Activated CD8-positive, alpha-beta memory T cell treated with anti-CD3 and anti-CD28 coated beads for 1 hour (primary cell): ENCODE measurements at places on chromosomes 7 and 10.

GRCh38 chr10:91514787-91515186 lies 104.6 kb downstream of the HECTD2 start:
- no peak for DNase-seq

- no peak for DNase-seq
Measured at GRCh38 chr10:99484626-99485581, 47.8 kb upstream of the NKX2-3 start.

DNA sequence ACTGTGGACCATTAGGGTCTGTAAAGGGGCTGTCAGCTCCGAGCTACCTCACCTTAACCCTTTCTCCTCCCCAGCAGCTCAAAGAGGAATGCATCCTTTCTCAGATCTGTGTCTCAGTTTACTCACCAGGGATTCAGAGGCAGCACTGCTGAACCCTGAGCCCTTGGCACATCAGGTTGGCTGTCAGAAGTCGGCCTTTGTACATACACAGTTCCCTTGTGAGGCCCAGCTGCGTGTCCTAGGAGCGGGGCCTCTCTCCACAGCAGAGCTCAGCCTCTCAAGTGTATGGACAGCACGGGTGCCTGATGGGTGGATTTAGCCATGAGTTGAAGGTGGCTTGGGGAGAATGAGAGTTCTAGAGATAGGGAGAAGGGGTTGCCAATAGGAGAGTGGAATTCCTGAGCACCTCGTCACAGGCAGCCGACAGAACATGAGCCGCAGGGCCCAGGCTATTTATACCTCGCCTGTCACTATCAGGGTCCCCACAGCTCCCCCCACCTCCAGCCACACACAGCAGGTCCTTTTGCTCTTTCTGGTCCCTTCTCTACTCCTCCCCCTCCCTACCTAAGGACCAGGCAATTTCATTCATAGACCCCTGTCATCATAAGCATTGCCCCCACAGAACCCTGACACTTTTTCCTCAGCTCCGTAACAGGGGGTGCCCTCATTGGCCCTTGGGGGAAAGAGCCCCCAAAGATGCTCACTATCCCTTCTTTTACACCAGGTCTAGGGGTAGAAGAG lies 2.1 kb upstream of the FLNC start:
- DNase-seq, result no peak

- no peak for DNase-seq
Measured at GRCh38 chr7:38016567-38016966, 96.1 kb downstream of the EPDR1 start.

DNA sequence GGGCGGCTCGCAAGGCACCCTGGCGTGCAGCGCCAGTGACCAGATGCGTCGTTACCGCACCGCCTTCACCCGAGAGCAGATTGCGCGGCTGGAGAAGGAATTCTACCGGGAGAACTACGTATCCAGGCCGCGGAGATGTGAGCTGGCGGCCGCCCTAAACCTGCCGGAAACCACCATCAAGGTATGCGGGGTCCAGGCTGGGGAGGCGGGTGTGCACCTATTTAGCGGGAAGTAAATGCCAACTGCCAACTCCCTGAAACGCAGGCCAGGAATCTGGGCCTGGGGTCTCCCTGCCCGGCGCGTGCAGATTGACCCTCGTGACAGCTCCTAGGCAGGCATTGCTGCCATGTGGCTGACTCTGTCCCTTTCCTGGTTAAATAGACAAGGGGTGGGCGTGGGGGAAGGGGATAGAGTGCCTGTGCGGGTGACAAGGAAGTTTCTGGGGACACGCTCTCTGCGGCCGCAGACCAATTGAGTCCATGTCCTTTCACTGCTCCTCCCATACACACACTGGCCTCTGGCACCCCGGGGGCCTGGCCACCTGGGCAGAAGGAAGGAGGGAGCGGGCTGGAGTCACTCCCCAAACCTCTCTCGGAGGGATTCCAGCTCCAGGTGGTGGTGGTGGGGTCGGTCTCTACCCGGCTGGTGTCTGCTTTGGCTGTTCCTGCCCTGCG lies 2.7 kb downstream of the EVX1 start:
- DNase-seq, result no peak

GRCh38 chr10:78968943-78969342 lies 99.8 kb upstream of the ZMIZ1 start:
- no peak for DNase-seq

DNA sequence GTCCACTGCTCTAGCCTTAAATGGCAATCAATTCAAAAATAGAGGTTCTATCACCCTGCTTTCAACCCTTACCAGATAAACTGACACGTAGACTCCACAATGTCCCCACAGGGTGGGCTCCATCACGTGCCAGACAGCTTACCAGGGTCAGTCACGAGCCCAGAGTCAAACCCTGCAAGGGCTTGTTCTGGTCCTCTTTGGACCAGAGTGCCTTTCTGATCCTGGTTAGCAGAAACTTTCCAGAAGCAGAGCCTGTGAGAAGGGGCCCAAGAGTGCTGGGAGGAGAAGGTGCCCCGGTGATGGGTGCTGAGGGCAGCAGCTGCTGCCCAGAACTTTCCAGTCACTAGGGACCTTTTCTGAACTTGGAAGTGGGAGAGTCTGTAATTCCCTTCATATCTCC lies 354 bp upstream of the GIMAP5 start:
- no peak for DNase-seq

DNA sequence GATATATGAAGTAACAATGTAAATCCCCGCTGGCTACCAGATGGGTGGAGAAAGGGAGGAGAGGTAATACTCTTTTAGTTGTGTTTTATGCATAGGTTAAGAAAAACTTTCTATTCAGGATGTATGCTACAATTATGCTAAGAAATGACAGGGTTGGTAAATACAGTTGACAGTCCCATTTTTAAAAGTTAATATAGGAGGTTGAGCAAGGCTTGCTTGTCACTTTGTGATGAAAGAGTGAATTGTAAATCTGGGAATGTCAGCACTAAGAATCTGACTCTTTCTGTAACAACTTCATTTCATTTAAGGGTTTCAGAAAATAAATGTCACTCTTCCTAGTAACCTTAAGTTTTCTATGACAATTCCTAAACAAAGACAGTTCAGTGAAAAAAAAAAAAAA lies 59.8 kb downstream of the PTPRZ1 start:
- no peak for DNase-seq

DNA sequence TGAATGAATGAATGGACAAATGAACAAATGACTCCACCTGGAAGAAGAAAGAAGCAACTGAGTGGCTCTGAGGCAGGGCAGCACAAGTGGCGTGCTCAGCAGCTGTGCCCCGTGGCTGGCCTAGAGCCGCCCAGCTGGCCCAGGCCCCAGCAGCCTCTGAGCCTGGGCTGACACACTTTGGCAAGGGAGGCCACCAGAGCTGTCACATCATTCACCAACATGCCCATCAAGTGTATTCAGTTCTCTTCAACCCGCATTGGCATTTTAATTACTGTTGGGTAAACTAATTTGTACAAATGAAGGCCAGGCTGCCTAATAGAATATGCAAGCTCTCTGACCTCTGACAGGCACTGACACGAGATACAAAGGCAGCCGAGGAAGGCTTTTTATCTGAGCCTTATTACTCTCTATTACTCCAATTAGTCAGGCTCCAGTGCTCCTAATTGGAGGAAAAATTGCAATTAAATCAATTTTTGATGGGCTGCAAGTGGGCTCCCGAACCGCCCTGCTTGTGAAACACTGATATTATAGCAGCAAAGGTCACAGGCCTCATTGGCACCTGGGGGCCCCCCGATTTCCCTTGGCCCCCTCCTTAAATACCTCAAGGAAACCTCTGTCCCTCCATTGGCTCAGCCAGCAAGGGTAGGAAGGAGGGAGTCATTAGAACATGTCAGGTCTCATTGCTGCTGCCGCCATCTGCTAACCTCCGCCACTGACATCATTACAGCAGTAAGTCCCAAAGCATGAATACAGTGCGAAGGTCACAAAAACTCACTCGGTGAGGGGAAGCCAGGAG lies 41.9 kb downstream of the DPCD start:
- no peak for DNase-seq

GRCh38 chr10:133166828-133167692 lies 7.0 kb downstream of the KNDC1 start:
- DNase-seq, result no peak

GRCh38 chr10:86443936-86444335 lies 77.3 kb upstream of the GRID1 start:
- DNase-seq, result no peak

DNA sequence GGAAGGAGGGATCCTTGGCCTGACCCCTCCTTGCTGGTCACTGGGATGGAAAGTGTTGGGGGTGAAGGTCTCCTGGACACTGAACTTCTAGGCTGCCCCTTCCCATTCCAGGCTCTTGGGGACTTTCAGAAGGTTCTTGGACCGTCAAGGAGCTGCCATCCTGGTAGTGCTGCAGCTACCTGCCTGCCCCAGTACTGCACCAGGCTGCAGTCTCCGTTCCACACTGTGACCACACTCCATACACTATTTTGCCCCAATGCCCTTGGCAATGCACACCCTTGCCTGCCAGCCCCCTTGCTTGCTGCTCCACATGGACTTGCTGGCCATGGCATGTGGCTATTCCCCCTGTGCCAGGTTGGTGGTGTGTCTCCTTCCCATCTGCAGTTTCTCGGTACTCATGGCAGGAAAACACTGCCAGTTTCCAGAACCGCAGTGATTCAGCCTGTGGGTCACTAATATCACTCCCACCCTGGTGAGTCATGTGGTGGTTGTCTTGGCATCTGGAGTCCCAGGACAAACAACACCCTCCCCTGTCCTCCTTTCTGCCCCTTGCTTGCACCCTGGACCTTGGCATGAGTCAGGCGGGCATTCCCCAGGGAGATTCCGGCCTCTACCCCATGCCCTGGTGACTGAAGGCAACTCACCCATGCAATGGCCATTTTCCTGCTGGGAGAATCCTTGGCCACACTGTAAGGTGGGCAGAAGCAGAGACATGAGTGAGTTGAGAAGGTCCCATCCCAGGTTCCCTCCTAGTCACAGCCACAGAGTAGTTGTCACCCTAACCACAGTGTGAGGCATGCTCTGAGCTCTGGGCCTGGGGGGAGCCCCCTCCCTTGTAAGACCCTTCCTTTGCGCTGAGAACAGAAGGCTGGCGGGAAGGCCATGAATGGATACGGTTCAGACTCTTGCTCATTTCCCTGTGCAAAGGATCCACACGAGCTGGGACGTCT lies 32.8 kb downstream of the GOLGA7B start:
- no peak for DNase-seq

DNA sequence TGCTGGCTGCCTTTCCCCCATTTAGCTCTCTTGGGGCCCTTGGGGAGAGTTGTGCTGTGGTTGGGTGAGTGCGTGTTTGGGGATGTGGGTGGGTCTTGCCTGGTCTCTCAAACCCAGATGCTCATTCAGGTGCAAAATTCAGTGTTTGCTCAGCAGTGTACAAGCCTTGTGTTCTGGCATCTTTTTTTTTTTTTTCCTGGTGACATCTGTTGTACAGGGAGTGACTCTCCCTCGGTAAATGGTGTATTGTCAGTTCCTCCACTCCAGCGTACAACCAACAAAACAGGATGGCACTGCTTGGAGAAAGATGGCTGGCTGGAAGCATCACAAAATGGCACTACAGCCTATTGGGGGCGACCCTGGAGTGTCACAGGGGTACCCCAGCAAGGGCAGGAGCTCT lies 75.5 kb downstream of the LRMDA start:
- DNase-seq, result no peak

DNA sequence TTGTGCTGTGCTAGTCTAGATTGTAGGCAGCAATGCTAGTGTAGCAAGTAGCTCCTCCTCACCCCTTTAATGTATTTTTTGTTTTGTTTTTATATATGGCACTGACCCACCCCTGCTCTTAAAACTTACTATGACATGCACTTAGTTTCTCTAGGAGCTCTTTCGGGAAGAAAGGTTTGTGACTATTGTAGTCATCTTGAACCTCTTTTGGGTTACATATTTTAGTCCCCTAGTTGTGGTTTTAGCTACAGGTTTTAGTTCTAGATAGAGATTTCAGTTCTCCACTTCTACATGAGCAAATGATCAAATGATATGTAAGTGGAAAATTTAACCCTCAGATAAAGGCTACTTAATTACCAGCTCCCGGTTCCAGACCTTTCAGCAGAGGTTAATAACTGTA lies 14.9 kb downstream of the MINPP1 start:
- no peak for DNase-seq

- no peak for DNase-seq
Measured at GRCh38 chr10:6044751-6045313, 17.3 kb downstream of the IL2RA start.

DNA sequence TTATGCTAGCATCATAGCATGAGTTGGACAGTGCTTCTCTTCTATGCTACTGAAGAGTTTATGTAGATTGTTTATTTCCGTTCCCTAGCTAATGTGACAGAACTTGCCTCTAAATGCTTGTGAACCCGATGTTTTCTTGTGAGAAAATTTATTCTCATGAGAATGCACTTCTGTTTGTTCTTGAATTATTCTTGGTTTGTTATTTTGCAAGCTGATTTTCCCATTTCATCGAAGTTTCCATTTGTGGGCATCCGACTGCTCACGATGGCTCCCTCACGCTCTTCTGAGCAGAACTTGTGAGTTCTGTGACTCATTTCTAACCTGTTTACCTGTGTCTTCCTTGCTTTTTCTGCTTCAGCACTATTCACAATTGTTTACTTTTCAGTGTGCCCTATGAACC lies 59.9 kb downstream of the WDFY4 start:
- no peak for DNase-seq

DNA sequence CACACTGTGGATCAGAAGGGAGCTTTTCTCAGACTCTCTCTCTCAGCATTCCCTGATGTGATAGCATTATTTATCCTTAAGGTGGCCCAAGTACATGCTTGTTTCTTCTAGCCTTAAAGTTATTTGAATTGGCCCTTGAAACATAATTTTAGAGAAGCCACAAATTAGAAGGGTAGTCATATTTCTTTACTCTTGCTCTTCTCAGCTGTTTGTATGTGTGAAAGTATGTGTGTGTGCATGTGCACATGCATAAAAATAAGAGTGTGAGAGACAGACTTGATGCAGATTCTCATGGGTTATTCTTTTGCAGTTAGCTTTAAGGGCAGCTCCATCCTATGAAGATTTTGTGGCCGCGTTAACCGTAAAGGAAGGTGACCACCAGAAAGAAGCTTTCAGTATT lies 50.1 kb downstream of the PLEKHA8 start:
- no peak for DNase-seq

DNA sequence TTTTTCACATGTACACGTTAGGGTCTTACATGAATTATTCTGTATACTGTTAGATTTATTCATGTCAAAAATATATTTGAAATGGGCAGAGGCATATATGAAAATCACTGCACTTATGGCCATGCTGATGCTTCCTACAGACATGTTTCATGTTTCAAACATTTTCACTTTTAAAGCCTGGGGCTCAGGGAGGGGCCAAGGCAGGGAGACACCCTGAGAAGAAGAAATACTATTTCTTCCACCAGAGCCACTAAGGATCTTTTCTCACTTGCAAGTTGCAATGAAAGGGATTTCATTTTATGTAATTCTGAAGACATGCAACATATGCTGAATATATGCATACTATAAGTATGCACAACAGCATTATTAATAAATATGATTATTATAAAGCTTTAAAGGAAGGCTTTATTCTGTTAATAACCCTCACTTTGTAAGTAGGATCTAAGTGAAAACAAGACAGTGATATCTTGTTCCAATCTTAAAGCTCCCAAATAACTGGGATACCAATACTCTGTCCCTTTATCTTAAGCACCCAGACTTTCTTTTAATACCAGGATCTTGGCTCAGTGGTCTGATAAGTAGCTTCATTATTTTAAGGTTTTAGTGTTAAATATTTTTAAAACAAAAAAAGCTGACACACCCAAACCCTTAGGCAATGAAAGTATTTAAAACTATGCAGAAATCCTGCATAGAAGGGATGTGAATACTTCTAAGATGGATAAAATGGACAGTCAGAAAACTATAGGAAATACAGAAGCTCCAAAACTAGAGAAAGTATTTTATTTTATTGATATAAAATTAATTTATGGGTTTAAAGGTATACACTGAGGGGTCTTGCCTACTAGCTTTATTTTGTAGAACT lies 148.0 kb downstream of the SNX13 start:
- DNase-seq, result no peak
